GF-D8 (cell line): ENCODE measurements at places on chromosomes 4 and X.

GRCh38 chr4:153401501-153401900, 57.0 kb downstream of the MND1 start:
- no peak for DNase-seq

DNA sequence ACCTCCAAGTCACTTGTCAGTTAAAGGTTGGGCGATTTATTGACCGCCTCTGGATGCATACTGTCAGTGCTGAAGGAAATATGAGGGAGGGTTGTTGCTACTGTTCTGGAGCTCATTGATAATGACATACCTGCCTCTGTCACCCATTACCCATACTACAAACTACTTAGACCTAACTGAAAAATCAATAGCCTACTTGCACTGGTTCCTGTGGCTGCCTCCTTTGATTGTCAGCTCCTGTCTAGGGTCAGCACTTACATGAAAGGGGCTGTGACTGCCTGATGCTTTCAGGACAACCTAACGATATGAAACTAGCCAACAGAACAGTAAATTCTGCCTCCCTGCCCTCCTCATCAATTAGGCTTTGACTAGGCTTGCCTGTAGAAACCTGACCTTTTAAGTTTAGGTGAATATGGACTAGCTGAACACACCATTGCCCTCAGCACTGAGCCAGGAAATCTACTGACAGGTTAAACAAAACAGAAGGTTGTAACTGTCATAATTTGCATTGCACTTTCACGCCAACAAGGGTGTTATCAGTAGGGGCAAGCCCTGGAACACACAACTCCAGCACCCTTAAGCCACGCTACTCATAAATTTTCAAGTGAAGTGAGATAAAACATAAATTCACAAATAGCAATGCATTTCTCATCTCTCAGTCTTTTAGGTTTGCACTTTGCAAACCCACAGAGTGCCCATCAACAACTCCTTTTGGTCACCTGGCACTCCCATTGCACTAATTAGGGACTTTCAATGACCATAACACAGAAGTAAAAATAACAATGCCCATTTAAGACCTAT, 9.0 kb upstream of the MAB21L2 start:
- no peak for DNase-seq

- DNase-seq: no peak
These were observed 199.0 kb downstream of the DCHS2 start for GRCh38 chr4:154292589-154292988.

DNA sequence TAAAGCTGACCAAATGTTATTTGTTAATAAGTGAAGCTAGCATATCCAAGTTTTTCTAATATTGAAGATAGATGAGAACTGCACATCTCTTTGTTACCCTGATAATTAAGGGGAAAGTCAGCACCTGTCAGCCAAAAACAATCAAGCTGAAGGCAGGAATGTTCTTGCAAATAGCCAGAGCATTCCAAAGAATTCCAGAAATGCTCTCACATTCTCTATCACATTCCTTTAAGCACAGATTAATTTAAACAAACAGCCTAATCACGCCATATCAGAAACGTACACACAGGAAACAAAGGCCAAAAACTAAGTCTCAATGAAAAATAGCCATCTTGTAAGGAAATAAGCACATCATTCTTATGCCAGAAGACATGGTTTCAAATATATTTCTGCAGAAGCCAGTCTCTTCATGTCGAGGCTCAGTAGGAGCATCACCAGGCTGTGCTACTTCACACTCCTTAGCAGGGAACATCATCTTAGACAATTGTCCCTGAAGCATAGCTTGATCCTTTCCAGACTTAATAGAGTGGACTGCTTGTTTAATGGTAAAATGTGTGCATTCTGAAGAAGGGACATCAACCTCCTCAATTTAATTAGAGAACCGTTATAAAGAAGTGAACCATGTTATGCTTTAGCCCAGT, 252.9 kb upstream of the TTC29 start:
- DNase-seq: no peak

DNA sequence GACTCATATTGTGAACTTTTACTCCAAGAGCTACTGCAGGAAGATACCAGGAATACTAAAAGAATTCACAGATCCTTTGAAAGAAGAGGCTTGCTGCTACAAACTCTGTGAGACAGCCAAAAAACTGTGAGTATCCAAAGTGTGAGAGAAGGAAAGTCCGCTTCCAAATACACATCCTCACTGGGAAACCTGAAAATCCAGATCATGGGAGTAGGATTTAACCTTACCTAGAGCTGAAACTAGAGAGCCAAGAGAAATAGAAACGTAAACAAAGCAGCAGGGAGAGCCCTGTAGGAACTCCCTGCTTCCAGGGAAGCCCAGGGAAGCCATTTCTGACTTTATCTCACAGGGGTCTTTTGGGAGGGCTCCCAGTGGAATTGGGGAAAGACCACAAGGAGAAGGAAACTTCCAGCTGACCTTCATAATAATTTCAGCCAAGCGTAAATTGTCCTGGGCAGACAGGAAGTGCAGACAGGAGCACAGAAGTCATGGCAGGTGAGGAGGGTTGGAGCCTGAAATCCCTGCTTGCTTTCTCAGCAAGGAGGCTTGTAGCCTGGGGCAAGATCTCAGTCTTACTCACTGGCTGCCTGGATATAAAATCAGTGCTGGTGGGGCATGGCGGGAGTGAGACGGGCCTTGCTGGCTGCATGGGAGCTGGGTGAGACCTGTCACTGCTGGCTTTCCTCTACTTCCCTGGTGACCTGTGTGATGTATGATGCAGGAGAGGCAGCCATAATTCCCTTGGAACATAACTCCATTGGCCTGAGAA, 26.2 kb upstream of the NFKB1 start:
- no peak for DNase-seq
